ENCODE measurements at places on chromosomes 5 and 9.

DNA sequence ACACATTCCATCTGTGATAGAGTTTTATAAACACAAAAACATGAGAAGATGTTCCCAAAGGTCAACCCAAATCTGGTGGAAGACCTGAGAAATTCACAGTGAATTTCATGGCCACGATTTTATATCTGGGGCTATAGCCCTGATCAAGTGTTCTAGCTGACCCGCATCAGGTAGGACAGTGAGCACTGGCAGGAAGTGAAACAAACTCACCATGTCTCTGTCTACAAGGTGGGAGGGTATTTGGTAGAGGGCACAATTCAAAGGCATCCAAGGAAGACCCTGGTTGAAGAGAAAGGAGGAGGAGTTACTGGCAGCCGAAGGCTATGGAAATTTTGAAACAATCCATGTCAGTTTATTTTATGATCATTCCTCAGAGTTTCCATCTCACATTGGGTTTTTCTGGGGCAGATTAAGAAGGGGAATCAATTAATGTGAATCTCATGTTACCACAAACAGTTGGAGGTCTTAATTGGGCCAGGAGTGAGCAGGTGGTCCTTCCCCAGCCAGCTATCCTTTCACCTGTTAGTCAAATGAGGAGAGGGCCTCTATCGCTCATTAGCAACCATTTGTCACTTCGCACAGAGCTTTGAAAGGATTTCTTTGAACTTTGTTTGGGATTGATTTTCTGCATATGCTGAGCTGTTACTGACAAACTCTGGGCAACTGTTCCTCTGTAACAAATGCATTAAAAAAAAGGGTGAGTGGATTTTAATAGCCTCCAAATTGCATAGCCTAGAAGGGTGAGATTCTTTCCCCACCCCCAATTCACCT, 612.0 kb upstream of the CLINT1 start:
- DNase-seq = no peak

GRCh38 chr5:176737746-176738636, 72.4 kb upstream of the UNC5A start:
- DNase-seq = no peak

- DNase-seq = no peak
Measured at GRCh38 chr5:33048315-33048714, 337.2 kb downstream of the NPR3 start.

GRCh38 chr9:72332351-72332750, 32.7 kb downstream of the ZFAND5 start:
- DNase-seq = no peak

DNA sequence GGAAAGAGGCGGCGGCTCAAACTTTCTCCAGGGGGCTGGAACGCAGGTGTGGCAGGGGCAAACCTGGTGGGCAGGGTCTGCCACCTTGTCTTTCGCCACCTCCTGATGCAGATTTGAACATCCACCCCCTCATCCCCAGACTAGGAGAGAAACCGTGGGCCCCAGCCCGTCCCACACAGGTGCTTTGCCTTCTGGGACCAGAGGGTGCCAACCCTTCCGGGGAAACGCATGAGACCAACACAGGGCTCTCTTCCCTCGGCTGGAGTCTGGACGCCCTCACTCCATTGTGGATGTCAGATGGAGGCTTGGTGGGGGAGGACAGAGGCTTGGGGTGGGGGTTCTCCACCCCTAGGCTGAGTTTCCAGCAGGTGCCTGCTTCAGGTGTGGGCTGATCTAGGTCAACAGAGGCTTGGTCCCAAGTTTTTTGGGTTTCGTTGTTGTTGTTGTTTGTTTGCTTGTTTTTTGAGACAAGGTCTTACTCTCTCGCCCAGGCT, 9.5 kb downstream of the C9orf50 start:
- no peak for DNase-seq

DNA sequence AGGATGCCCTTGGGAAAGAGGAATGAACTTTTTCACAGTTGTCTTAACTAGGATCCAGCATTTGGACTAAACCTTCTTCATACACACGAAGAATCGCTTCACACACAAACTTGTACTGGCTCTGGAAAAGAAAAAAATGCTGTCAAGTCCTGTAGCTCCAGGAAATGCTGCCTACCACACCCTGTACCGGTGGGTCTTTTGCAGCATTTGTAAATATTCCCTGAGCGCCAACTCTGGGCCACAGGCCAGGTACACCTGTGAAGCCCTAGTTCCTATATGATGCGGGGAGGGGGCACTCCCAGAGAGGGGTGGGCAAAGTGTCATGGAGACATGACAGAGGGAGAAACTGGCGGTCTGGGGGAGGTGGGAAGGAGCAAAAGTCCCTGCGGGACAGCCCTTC, 58.7 kb upstream of the EPB41L4B start:
- no peak for DNase-seq

- no peak for DNase-seq
Measured at GRCh38 chr9:27209034-27209433, 87.9 kb downstream of the EQTN start.

DNA sequence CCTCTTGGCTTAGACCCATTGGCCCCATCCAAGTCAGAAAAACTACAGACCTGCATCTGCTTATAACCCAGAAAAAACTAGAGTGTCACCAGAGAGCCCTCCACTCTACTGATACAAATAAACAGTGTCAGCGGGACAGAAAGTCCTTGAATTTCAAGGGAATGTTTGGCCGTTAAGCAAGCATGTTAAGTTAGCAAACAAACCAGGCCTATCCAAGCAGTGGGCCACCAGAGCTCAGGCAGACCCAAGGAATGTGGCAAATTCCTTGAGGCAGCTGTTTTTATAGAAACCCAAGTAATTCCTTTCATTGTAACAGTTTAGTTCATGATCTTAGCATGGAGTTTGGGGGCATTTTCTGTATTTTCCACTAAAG, 70.9 kb downstream of the PRLR start:
- no peak for DNase-seq

DNA sequence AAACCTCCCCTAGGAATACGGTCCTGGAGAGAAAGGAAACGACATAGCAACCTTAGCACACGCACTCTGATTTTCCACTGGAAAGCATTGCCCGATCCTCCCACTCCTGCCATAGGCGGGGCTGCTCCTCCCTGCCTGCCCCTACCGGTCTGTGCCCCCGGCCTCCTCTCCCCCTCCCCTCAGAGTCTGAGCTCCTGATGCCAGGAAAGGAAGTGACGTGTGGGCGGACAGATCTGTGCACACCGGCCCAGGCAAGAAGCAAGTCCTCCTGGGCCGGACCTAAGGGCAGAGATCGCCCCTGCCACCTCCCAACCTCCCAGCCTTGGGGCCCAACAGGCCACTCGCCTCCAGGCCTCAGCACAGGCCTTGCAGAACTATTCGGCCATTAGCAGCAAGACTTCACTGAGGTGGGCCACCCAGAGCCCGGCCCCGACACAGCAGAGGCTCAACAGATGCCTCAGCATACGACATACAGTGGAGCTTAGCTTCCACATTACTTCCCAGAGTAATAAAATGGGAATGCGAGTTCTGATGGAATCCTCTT, 7.2 kb downstream of the NINJ1 start:
- no peak for DNase-seq

- no peak for DNase-seq
Measured at GRCh38 chr5:39785410-39785809, 360.6 kb upstream of the DAB2 start.

DNA sequence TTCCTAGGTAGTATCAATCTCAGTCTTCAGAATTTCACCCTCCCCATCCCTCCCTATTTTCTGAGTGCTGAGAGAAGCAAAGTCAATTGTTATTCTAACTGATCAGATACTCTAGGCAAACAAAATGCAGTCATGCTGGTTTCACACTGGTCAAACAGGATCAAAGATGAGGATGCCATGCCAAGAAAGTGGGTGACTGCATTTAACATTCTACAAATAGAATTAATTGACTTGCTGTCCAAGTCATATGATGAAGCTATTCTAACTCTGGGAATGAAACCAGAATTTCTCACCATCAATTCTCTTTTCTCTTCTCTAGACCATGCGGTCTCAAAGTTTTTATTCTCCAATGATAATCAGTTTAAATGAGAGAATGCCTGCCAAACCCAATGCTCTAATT, 112.5 kb downstream of the CTNND2 start:
- DNase-seq = peak; percentile 31

DNA sequence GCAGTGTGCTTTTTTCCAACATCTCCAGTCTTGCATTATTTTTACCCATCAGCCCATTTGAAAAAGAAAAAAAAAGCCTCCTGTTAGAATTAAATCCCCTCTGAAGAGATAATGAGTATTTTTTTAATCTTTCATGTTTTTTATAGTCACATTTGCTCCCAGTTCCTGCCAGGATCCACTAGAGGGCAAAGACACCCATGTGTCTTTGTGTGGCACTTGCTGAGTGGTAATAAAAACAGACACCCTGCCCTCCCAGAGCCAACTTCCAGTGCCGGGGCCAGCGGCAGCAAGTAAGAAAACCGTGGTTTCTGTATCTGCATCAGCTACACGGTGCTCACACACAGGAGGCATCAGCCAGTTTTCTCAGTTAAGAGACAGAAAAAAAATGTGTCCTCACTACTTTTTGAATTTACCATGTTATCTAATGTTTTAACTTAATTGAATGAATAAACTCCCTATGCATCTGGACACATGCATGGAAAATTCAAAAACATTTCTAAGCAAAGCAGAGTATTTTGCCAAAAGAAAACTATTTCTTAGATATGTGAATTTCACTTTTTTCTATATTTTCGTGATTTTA, 70.2 kb upstream of the PLEKHG4B start:
- DNase-seq = no peak

- DNase-seq = no peak
Measured at GRCh38 chr5:90446961-90447360, 27.6 kb downstream of the MBLAC2 start.

- DNase-seq = no peak
Measured at GRCh38 chr5:123083298-123083697, 5.7 kb upstream of the PRDM6 start.

DNA sequence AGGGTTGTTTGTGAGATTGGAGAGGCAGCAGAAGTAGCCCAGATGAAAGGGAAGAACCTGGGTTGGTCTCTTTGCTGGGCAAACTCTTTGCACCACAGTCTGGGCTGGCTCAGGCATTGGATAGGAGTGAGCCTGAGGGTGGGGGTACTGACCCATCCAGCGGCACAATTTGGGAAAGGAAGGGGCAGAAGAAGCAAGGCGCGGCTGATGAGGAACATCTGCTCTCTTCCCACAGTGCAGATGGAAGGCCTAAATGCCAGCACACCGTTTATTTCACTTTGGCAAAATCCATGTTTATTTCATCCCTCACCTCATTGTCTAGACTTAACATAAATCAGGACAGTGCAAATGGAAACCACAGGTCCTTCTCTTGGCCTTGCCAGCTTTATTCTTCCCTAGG, 32.3 kb downstream of the PALM2AKAP2 start:
- no peak for DNase-seq

- no peak for DNase-seq
Measured at GRCh38 chr9:115415450-115415849, 297.5 kb upstream of the TNC start.

DNA sequence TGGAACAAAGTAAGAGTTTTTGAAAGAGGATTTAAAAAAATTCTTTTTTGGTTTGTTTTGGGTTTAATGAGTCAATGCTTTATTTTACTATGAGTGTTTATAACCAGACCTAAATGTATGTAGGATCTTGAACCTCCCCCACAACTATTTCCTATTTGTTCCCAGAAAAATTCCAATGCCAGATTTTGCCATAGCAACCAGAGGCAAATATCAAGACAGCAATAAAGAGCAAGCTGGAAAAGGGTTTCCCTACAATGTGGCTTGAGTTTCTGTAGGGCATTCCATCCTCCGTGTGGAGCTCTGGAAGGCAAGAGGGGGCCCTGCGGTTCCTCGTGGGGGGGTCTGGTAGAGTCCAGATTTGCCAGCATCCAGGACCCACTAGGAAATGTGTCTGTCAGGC, 27.8 kb upstream of the GDNF start:
- DNase-seq = no peak

DNA sequence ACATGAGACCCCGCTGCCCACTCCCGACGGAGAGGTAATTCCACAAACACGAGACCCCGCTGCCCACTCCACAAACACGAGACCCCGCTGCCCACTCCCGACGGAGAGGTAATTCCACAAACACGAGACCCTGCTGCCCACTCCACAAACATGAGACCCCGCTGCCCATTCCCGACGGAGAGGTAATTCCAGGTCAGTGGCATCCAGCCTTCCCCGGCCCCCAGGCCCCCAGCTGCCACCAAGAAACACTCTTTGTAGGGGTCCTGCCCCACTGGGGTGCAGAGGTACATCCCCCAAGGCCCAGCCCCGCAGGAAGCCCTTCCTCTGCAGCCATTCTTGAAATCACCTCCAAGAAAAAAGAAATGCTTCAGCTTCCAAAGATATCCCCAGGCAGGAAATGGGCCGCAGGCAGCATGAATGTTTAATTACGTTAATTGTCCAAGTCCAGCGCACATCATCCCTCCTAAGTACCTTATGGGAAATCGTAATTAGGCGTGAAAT, 115.9 kb downstream of the ADAMTS2 start:
- DNase-seq = no peak

DNA sequence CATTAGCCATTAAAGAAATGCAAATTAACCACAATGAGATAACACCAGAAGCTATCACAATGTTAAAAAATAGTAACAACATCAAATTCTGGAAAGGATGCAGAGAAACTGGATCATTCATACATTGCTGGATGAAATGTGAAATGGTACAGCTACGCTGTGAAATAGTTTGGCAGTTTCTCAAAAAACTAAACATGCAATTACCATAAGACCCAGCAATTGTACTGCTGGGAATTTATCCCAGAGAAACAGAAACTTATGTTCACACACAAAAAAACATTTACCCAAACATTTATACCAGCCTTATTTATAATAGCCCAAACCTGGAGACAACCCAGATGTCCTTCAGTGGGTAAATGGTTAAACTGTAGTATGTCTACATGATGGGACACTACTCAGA, 592.9 kb downstream of the ZNF608 start:
- DNase-seq = no peak

DNA sequence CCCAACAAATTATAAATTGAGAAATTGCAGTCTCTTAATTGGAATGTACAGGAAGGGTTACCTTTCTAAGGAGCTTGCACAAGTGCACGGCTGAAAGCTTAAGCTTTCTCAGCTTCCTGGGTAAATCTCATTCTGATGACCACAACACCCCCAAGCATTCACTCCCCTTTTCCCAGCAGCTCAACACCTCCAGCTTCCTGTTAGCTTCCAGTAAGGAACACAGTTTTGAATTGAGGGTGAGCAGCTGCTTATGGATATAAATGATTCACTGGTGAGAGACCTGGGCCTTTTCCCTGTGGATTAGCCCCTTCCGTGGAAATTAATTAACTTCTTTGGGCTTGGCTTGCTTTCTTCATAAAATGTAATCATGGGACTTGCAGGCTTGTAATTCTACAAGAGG, 101.2 kb downstream of the SLC28A3 start:
- DNase-seq = no peak

- DNase-seq = no peak
Measured at GRCh38 chr9:37918665-37919170, 14.8 kb upstream of the SLC25A51 start.

All from cerebellar cortex (tissue), 1 donor.